Natural killer cell (primary cell): ENCODE measurements at places on chromosomes 7 and 10. TPM values are rescaled to one million over a fixed set of nuclear protein-coding genes. Genes with fewer than 3 reads are reported as not detected.

- H3K27ac ChIP-seq: no peak overlapping the region
- no peaks in the 10 kb centered on the region for H3K4me1 ChIP-seq
- H3K4me3 ChIP-seq: no peak overlapping the region
- H3K27me3 ChIP-seq: no peaks in the 10 kb centered on the region
- DNase-seq: no peak
These were observed 104.4 kb upstream of the FGFR2 start for GRCh38 chr10:121702351-121703320.

DNA sequence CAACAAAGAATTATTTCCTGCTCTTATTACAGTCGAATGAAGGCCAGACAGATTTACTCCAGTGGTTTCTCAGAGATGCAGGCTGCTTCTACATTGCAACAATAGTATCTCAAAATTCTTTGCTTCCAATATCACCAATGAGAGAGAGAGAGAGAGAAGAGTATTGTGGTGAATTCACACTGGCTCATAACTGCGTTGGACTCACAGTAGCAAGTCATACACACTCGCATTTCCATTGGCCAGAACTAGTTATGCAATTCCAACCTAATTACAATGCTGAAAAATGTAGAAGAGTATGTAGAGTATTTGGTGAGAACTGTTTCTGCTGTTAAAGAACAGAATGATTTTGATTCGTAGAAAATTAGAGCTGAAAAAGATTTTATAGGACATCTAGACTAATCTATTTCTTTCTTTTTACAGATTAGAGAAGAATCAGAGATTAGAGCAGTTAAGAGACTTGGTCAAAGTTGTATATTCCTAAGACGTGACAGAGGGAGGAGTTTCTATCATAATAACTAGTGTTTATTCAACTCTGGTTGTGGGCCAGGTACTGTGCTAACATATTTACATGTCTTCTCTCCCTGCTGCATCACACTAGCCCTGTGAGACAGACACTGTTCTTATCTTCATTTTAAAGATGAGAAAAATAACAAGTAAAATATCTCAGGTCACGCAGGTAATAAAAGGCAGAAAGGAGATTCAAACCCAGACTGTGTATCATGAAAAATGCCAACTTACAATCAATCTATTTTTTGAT lies 34.6 kb upstream of the PDK4 start:
- H3K27me3 ChIP-seq: no peaks in the 10 kb centered on the region
- H3K27ac ChIP-seq: no peak overlapping the region
- H3K36me3 ChIP-seq: no peaks in the 10 kb centered on the region
- DNase-seq: no peak
- no peak overlapping the region for H3K4me3 ChIP-seq

DNA sequence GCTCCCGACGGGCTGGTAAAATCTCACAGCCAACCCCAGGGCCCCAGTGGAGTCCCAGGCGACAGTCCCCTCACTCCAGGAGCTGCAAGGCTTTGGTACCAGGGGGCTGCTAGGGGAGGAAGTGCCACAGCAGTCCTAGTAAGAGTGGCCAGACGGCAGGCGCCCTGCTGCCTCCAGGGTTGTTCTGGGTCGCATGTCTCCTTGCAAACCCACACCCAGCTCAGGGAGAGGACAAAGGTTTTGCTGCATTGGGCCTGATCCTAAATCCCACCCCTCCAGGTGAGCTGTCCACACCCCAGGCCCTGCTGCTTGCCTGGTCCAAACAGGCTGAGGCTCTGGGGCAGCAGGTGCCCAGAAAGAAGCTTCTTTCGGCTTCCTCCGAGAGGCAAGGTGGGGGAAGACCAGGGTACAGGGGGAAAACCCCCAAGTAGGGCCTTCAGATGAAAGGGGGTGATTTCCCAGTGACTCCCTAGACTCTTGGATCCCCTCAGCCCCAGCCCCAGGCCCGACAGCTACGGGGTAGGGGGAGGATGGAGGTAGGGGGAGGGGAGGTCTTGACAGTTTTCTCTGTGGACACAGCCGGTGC lies 4.2 kb upstream of the KCP start:
- H3K36me3 ChIP-seq: no peaks in the 10 kb centered on the region
- H3K4me3 ChIP-seq: no peak overlapping the region
- H3K4me1 ChIP-seq: peaks cover 15% of the 10 kb centered on the region

GRCh38 chr7:137978464-137979237 lies 23.2 kb downstream of the CREB3L2 start:
- no peaks in the 10 kb centered on the region for H3K36me3 ChIP-seq
- DNase-seq: no peak
- H3K27me3 ChIP-seq: no peaks in the 10 kb centered on the region
- no peaks in the 10 kb centered on the region for H3K4me1 ChIP-seq

GRCh38 chr7:1068013-1068412 lies 19.9 kb upstream of the GPER1 start:
- no peak overlapping the region for H3K4me3 ChIP-seq
- no peak for DNase-seq
- no peak overlapping the region for H3K27ac ChIP-seq
- no peaks in the 10 kb centered on the region for H3K36me3 ChIP-seq
- H3K4me1 ChIP-seq: peaks cover 19% of the 10 kb centered on the region

DNA sequence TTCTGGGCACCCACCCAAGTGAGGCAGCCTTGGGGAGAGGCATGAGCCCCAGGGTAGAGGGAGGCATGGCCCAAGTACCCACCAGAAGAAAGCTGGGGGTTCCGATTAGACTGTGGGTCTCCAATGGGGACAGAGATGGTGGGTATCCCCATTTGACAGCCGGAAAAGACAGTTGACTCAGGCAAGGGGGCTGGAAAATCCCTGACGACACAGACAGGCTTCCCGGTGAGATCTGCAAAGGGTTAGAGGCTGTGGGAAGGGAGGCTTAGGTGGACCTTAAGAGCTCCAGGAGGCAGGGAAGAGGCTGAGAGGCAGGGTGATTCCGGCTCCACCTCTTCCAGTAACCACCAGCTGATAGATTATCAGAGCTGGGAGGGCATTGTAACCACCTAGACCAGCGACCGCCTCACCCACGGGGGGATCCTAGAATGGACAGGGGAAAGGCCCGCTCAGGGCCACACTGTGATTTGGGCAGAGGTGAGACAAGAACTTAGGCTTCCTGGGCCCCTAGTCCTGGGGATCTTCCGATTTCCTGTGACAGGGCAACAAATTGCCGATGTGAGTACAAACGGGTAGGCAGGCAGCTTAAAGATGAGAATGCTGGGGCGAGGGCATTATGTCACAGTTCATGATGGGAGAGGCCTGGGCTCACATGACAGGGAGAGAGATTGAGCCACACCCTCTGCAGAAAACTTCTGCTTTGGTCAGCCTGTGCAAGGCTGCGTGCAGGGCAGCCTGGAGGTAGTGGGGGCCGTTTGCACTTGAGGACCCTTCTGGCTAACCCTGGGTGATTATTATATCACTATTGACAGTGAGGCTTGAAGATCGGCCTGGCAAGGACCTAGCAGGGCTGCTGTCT lies 5.4 kb downstream of the TBATA start:
- H3K36me3 ChIP-seq: no peaks in the 10 kb centered on the region
- no peak overlapping the region for H3K4me3 ChIP-seq
- no peak for DNase-seq
- no peak overlapping the region for H3K27ac ChIP-seq
- peaks cover 14% of the 10 kb centered on the region for H3K4me1 ChIP-seq
- no peaks in the 10 kb centered on the region for H3K27me3 ChIP-seq

DNA sequence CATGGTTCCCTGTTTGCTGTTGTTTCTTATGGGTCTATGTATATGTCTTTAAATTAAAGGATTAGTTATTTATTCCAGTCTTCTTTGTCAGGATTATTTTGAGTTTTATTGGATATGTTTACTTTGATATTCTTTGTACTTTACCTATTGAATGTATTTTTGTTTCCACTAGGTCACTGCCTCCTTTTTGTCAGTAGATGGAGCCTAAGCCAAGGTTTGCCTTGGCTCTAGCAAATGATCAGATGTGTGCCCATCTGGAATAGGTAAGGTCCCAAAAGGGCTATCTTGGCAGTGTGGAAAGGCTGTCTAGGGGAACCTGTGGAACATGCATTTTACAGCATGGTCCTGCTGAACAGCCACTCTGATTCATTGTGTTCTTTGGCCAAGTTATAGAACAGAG lies 337.3 kb upstream of the GHITM start:
- H3K27me3 ChIP-seq: no peaks in the 10 kb centered on the region
- H3K4me1 ChIP-seq: no peaks in the 10 kb centered on the region
- no peak overlapping the region for H3K27ac ChIP-seq
- no peak overlapping the region for H3K4me3 ChIP-seq
- no peaks in the 10 kb centered on the region for H3K36me3 ChIP-seq

GRCh38 chr7:8973601-8974000 lies 540.2 kb downstream of the NXPH1 start:
- H3K27me3 ChIP-seq: no peaks in the 10 kb centered on the region
- H3K4me3 ChIP-seq: no peak overlapping the region
- H3K27ac ChIP-seq: no peak overlapping the region

DNA sequence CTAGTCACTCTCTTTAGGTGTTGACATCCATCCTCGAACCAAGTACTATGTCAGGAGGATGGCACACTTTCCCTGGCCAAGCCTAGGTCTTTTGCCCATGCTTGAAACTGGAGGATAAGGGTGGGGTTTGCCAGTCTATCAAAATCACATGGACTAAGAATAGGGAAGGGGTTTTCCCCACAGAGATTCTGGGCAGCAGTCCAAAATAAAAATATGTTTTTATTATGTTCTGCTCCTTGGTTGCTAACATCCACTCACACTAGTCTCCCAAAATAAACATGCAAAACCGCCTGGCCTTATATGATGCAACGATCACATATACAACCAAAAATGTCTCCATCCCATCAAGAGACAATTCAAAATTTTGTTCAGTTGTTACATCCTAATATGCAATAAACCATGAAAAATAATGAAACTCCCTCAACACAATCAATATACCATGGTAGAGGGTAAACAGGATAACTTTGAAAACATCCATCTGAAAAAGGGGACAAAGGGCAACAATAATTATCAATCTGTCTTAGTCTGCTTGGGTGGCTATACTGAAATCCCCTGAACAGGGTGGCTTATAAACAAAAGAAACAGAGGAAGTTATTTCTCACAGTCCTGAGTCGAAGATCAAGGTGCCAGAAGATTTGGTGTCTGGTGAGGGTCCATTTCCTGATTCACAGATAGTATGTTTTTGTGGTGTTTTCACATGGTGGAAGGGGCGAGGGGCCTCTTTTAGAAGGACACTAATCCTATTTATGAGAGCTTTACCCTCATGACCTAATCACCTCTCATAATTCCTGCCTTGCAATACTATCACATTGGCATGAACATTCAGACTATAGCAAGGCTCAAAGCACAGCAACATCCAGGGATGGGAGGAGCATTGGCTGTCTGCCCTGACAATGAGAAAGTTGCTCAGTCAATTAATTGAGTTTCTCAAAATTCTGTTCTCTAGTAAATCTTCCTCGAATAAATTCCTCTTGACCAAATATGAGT lies 159.3 kb downstream of the ETV1 start:
- no peaks in the 10 kb centered on the region for H3K27me3 ChIP-seq
- H3K4me3 ChIP-seq: no peak overlapping the region
- DNase-seq: no peak
- no peaks in the 10 kb centered on the region for H3K36me3 ChIP-seq
- no peak overlapping the region for H3K27ac ChIP-seq

DNA sequence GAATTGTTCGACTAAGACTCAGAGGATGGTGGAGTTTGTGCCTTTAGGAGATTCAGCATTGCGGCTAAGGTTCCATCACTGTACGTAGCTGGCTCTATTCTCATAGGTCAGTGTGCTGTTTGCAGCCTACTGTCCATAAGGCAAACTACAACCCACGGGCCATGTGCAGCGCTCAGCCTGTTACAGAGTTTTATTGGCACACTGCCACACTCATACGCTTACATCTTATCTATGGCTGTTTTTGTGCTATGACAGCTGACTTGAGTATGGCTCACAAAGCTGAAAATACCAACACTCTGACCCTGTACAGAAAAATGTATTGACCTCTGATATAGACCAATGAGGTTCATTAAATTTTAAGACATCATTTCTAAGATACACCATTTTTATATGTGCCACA lies 114.5 kb downstream of the ARID5B start:
- H3K4me1 ChIP-seq: peaks cover 9% of the 10 kb centered on the region
- H3K4me3 ChIP-seq: no peak overlapping the region
- no peak for DNase-seq
- H3K27ac ChIP-seq: peak overlapping the region; percentile 83
- H3K36me3 ChIP-seq: peaks cover 5% of the 10 kb centered on the region

GRCh38 chr10:81920213-81920829 lies 45.3 kb downstream of the NRG3 start:
- H3K27me3 ChIP-seq: no peaks in the 10 kb centered on the region
- H3K27ac ChIP-seq: no peak overlapping the region
- DNase-seq: no peak

- DNase-seq: no peak
These were observed 153.3 kb upstream of the PRSS1 start for GRCh38 chr7:142595816-142596516.

DNA sequence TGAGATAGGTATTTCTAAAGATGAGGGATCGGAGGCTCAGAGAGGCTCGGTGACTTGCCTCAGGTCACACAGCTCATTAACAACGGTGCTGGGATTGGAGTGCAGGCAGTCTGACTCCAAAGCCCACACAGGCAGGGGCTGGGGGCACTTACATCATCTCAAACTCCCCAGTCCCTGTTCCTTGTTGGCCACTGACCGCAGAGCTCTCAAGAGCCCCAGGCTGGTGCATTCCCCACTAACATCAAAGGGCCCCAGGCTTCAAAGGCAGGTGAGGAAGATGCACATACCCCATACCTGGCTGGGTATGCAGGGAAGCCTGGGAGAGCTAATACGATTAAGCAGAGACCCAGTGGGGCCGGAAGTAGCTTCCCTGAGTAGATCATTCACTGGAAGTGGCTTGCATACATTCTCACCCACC lies 13.7 kb upstream of the NODAL start:
- H3K36me3 ChIP-seq: no peaks in the 10 kb centered on the region
- H3K27me3 ChIP-seq: peaks cover 10% of the 10 kb centered on the region
- H3K4me3 ChIP-seq: no peak overlapping the region
- H3K27ac ChIP-seq: no peak overlapping the region
- DNase-seq: no peak

DNA sequence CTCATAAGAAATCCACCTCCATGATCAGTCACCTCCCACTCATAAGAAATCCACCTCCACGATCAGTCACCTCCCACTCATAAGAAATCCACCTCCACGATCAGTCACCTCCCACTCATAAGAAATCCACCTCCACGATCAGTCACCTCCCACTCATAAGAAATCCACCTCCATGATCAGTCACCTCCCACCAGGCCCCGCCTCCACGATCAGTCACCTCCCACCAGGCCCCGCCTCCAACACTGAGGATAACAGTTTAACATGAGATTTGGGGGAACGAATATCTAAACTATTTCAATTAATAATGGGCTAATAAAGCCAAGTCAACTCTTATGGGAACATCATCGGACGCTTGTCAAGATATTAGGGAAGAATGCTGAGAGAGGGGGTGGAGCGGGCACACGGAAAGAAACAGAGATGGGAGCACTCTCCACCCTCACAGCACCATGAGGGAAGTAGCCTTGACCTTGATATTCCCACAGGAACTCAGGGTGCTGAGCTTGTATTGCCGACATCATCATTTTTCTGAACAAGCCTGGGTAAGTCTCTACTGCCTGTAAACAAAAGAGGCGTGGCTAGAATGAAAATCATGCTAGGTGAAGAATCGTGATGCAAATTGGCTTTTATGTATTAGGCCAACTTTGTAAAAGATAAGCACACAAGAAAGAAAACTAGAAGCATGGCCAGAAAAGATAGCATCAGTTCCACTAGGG lies 303.5 kb upstream of the KLF6 start:
- H3K36me3 ChIP-seq: no peaks in the 10 kb centered on the region
- no peaks in the 10 kb centered on the region for H3K4me1 ChIP-seq
- no peaks in the 10 kb centered on the region for H3K27me3 ChIP-seq
- no peak for DNase-seq

The OR2A14 gene
- not detected for total RNA-seq

The BNIP3 gene
- total RNA-seq: 12.1 TPM

The GIMAP5 gene
- 64.1 TPM for total RNA-seq

The COL17A1 gene
- total RNA-seq: not detected

The SPAM1 gene
- total RNA-seq: not detected

The TAS2R3 gene
- total RNA-seq: not detected

The STEAP1 gene
- not detected for total RNA-seq

The CRHR2 gene
- not detected for total RNA-seq
